ENCODE measurements at places on chromosomes 16 and 17.

- DNase-seq: no peak
Observed at GRCh38 chr16:54422569-54422978, 136.0 kb upstream of the IRX3 start.

GRCh38 chr17:73280191-73280590, 18.5 kb upstream of the CPSF4L start:
- DNase-seq: no peak

DNA sequence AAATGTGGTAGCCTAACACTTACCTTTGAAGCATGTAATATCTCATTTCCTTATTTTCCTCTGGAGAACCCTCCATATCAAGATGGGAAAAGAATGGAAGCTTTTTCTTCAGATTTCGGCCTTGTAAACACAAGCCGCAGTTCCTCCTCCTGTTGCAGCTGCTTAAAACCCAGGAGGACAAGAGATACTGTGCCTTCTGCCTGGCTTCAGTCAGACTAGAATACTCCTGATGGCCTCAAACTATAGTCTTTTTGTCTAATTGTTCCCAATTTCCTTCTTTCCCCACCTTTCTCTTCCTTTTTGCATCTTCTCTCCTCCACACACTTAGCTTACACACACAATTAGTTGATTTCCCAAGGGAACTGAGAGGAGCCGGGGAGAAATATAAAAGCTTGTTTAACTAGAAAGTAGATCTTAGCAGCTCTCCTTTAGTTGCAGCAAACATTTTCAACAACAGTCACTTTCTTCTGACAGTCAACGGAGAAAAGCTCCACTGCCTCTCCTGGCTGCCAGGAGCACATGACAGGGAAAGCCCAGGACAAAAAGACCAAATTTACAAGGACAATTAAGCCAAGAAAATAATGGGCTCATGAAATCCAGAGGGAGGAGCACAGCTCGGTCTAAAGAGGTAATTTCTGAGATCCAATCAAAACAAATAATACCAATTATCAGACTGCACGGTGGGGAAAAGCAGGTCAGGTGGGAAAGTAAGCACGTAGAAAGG, 76.4 kb upstream of the C17orf78 start:
- DNase-seq: no peak

DNA sequence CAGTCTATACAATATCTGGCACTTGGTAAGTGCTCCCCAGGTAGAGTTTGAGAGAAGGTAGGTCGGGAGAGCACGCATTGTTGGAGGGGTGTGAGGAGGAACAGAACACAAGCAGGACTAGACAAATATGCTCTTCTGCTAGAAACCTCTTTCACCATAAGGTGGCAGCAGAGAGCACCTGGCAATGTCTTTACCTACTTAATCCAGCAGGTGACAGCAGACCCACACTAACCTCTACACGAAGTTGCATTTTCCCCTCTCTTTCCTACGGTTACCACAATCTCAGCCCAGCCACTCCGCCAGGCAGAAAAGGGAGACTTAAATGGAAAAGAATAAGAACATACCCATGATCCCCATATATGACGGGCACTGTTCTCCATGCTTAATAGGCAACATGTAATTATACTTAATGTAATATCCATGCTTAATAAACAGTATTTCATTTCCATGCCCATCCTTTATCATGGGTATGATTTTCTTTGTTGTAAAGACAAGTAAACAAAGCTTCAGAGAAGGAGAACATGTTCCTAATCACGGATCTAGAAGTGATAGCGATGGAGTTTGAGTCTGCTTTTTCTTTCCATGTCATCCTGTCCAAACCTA, 55.1 kb upstream of the CCL2 start:
- DNase-seq: peak; percentile 27

- no peak for DNase-seq
Observed at GRCh38 chr17:58991718-58992331, 114.9 kb downstream of the TRIM37 start.

DNA sequence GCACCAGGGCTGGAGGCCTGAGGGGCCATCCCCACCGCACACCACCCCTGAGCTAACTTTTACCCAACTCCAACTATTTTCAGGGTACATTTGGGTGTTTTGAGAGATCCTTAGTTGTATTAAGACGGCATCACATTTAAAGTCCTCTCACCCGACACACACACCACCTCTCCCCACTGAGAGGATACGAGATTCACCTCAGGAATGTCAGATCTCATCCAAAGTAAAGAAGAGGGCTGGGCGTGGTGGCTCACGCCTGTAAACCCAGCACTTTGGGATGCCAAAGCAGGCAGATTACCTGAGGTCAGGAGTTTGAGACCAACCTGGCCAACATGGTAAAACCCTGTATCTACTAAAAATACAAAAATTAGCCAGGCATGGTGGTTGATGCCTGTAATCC, 88.4 kb downstream of the RBFOX3 start:
- DNase-seq: no peak

DNA sequence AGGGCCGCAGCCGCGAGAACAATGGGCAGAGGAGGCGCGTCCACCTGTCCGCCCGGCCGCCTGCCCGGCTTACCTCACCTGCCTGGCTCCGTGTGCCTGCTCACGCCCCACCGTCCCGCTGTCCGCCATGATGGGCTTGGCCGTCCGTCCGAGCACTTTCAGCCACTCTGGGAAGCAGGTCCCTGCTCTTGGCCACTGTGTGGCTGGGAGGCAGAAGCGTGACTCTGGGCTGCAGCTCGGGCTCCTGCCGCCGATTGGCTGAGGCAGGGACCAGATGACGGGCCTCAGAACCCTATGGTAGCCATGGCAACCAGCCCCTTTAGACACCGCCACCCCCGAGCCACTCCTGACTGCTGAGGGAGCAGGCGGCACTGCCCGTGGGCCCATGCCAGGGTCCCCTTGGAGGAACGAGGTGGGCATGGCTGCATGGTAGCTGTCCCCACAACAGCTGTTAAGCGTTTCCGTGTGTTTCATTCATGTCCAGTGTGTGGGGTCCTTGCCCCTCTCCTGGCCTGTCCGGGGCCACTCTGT, 8.9 kb upstream of the AXIN1 start:
- DNase-seq: no peak

GRCh38 chr16:58882292-58882691, 148.2 kb upstream of the GOT2 start:
- DNase-seq: no peak

GRCh38 chr17:19348806-19349205, 13.7 kb downstream of the B9D1 start:
- DNase-seq: no peak

- peak; percentile 72 for DNase-seq
Observed at GRCh38 chr17:39200070-39200879, at the start of gene RPL19. RPL19 (plus strand) TSS chr17:39200283; CDS start chr17:39200345, 62 bp downstream.

DNA sequence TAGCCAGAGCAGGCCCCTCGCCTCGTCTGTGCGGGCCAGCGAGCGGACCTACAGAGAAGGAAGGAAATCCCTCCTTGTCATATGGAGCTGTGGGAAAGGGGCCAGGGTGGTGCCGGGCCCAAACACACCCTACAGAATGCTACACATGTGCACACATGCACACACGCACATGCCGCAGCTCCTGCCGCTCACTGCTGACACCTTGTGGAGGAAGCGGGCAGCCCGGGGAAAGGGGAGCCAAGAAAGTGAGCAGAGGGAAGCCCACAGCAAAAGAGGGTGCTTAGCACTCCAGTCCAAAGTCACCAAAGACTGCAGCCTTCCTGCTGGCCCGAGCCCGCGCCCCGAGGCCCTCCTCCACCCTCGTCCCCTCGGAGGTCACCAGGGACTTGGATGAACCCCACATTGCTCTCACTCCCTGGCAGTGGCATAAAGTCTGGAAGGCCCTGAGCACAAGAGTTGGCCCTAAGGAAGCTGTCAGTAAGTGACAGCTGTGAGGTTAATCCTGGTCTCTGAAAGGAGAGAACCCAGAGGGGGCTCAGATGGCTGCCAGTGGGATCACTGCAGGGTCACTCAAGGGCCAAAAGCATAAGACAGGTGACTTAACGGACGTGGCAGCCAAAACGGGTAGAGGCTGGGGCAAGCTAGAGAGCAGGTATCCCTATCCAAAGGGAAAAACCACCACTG, 68.2 kb downstream of the MYO18A start:
- DNase-seq: peak; percentile 52

DNA sequence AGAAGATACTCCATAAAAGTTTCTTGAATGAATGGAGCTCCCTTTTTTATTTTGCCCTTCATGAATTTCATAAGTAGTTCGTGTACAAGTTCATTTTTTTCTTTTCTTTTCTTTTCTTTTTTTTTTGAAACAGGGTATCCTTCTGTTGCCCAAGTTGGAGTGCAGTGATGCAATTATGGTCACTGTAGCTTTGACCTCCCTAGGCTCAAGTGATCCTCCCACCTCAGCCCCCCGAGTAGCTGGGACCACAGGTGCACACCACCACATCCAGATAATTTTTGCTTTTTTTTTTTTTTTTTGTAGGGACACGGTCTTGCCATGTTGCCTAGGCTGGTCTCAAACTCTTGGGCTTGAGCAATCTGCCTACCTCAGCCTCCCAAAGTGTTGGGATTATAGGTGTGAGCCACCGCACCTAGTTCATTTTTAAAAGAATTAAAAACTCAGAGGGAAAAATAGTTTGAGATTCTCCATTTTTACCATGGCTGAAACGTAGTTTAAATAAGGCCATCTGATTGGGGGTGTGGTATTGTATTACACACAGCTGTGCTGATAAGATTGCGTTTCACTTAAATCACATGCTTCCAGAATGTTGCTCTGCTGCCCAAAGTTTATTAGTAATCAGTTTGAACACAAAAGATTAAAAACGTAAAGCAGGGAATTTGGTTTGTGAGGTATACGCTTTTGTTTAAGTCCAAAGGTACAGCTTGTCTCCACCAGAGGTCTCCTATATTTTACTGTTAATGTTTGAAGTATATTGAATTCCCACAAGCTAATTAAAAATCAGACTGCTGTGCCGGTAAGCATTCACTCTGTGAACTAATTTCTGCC, 154.1 kb downstream of the SOCS1 start:
- DNase-seq: no peak

- no peak for DNase-seq
Observed at GRCh38 chr16:70681382-70682238, 4.2 kb downstream of the MTSS2 start.

DNA sequence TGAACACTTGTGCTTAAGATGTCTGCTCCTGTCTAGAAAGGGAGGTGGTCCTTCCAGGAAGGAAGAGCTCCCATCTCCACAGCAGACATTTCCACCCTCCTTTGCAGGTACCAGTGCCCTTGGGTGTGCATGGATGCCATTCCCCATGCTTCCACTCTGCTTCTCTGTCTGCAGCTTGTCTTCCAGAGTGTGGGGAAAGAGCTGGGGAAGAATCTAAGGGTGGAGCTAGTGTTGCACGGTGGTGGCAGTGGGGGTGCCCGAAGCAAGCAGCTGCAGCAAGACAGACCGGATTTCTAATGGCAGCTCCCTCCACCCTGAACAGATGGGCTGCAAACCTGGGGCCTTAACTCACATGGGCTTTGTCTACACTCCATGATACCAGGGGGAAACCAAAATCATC, 22.6 kb upstream of the HOXB13 start:
- DNase-seq: no peak

- DNase-seq: no peak
Observed at GRCh38 chr16:48441863-48442279, 56.7 kb upstream of the SIAH1 start.

DNA sequence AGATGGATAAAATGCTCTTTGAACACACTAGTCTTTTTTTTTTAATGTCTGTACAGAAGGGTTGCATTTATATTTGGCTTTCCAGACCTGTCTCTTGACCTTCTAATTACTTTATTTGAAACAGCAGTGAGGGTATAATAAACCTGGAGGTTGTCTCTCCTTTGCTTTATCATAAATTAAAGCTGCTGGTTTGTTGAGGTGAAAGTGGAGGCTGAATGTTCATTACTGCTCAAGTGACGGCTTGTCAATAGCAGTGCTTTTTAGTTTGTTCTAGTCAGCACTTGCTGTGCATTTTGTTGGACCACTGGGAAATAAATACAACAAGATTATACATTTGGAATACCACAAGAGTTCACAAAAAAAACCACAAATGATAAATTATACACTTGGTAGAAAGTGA, 264.2 kb downstream of the IRX3 start:
- DNase-seq: no peak

- no peak for DNase-seq
Observed at GRCh38 chr17:17913695-17914332, 58.4 kb downstream of the TOM1L2 start.

DNA sequence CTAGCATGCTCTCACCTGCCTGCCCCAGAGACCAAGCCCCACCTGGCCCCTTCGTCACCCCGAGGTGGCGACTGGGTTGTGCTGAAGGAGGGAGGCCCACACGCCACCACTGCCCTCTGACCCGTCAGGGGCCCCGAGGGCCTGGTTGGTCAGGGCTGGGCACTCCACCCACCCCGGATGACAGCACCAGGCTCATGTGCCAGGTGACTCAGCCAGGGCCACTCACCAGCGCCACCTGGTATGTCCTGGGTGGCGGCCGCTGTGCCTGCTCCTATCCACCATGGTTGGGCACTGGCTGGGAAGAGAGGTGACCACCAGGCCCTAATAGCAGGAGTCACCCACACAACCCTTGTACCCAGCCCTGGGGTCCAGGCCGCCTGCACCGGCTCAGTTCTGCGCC, 68.9 kb downstream of the JPH3 start:
- no peak for DNase-seq

GRCh38 chr17:76670020-76670717, 26.6 kb upstream of the ST6GALNAC1 start:
- DNase-seq: no peak

DNA sequence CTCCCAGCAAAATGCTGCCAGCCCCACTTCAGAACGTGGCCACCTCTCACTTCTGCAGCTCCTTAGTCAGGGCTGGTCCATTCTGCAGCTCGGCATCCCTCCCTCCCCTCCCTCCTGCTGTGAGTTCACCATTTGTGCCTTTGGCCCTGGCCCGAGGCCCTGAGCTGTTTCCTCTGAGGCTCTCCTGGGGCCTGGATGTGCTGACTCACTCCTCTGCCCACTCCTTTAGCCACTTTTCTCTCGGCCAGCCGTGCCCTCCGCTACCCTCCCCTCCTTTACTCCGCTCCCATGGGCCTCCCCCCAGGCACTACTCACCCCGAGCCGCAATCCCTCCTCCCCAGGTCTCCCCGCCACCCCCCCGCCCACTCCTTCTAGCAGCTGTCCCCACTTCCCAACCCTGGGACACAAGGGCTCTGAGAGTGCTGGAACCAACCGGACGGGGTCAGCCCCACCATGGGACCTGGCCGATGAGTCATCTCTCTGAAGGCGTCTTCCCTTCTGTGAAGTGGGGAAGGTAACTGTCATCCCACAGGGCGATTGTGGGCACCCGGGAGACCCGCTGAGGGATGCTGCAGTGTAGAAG, 11.5 kb downstream of the KCNG4 start:
- no peak for DNase-seq

GRCh38 chr16:85683363-85683762, 5.4 kb downstream of the GINS2 start:
- no peak for DNase-seq

DNA sequence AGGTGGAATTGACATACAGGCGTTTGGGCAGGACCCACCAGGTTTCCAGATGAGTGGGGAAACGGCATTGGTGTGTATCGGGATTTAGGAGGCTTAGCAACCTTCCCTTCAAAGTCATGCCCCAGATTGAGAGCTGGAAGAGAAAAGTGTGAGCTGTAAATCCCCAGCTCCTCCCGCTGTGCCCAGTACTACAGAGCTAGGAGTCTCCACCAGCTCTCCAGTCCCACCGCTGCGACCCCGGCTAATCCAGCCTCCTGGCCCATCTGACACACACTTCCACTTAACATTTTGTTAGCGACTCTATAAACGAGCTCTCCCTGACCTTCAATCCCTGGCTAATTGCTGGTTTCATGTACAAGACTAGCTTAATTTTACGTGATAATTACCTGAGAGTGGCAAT, 29.9 kb upstream of the LHX1 start:
- DNase-seq: no peak

Data from stimulated activated CD4-positive, alpha-beta T cell treated with anti-CD3 and anti-CD28 coated beads, TNF-alpha, amount 100 ng/mL, for 4 hours (primary cell).